Breast epithelium (tissue), 4 donors: ENCODE measurements at places on chromosomes 4 and X. TPM values are rescaled to one million over a fixed set of nuclear protein-coding genes. Genes with fewer than 3 reads are reported as not detected.

TRO gene
- total RNA-seq: 5.0 TPM

ZNF711 gene
- total RNA-seq: 1.1 TPM

GPR78 gene
- total RNA-seq: 0.15 TPM

MSX1 gene
- 17.9 TPM for total RNA-seq

CT45A8 gene
- total RNA-seq: not detected

TGIF2LX gene
- total RNA-seq: not detected

ELMOD2 gene
- 19.0 TPM for total RNA-seq

S100G gene
- 1.6 TPM for total RNA-seq

TBC1D25 gene
- 13.0 TPM for total RNA-seq

SNX12 gene
- 31.4 TPM for total RNA-seq

TCP11X2 gene
- total RNA-seq: not detected

PCDH19 gene
- 1.6 TPM for total RNA-seq

SMR3A gene
- total RNA-seq: not detected

HMGB3 gene
- total RNA-seq: 6.2 TPM

SPANXA1 gene
- total RNA-seq: not detected

GLRA2 gene
- not detected for total RNA-seq

GAGE12J gene
- not detected for total RNA-seq

FAM149A gene
- total RNA-seq: 7.9 TPM

EVC2 gene
- 16.0 TPM for total RNA-seq

GLOD5 gene
- total RNA-seq: 0.66 TPM

L1CAM gene
- 0.29 TPM for total RNA-seq

MBNL3 gene
- 7.5 TPM for total RNA-seq

GPAT3 gene
- total RNA-seq: 5.1 TPM

TEX13B gene
- total RNA-seq: not detected

ADAM29 gene
- total RNA-seq: not detected

MAGEA1 gene
- total RNA-seq: not detected

PDE6B gene
- total RNA-seq: 8.5 TPM

CYP4V2 gene
- total RNA-seq: 28.2 TPM

ATP2B3 gene
- total RNA-seq: not detected

ERCC6L gene
- 0.15 TPM for total RNA-seq

TRAM1L1 gene
- 1.4 TPM for total RNA-seq

PLXNA3 gene
- 10.8 TPM for total RNA-seq

HTRA3 gene
- total RNA-seq: 19.7 TPM

SPACA5 gene
- total RNA-seq: not detected

UFSP2 gene
- 20.6 TPM for total RNA-seq

PPP2R2C gene
- total RNA-seq: 0.44 TPM

DMRTC1 gene
- not detected for total RNA-seq

MAGEA11 gene
- not detected for total RNA-seq

SPP1 gene
- total RNA-seq: 32.8 TPM

NAP1L3 gene
- total RNA-seq: 3.0 TPM
